NCI-H2029 (cell line): ENCODE measurements at places on chromosomes 4 and X.

GRCh38 chrX:111837197-111837596, 38.8 kb upstream of the TRPC5OS start:
- no peak for DNase-seq

DNA sequence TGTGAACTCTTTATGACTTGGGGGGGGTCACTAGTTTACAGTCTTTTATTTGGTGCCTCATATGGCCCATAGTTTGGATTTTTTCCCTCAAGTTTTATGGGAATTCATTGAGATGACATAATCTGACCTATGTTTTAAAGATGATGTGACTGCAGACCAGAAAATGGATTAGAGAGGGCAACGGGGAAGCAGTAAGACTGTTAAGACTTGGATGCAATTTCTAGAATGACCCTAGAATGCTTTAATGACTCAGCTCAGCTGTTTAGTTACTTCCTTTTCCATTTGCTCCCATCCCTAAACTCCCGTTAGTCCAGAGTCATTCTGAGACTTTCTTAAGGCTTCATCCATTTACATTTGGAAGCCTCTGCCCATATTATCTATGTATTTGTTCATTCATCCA, 59.9 kb upstream of the PDGFRA start:
- DNase-seq, result no peak

DNA sequence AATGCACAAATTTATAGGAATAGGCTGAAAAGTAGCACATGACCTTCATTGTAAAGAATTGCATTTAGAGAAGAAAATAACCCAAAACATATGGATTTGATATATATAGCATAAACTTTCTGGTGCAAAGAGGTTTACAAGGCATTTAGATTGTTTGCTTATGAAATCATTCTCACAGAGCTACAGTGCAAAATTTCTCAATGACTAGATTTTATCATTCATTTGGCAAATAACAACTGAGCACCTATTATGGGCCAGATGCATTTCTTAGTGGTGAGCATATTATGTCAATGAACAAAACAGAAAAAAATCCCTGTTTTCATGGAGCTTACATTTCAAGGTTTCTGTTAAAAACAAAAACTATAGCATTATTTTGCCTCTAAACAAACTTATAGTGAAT, 34.1 kb upstream of the TNIP3 start:
- DNase-seq, result no peak

DNA sequence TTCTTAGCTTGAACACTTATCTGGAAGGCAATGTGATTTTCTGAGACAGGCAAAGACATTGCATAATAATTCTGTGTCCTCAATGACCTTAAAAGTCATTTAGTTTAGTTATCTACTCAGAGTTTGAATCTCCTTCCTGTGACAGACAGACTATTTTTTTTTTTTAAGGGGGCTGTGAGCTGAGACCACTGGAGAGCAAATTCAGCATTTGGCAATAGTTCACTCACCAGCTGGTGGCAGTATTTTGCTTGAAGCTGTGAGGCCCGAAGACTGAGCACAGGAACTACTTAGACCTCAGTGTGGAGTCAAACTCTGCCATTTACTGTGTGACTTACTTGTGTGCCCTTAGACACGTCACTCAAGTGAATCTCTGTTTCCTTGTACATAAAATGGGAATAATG, 22.9 kb upstream of the CPE start:
- DNase-seq, result no peak

DNA sequence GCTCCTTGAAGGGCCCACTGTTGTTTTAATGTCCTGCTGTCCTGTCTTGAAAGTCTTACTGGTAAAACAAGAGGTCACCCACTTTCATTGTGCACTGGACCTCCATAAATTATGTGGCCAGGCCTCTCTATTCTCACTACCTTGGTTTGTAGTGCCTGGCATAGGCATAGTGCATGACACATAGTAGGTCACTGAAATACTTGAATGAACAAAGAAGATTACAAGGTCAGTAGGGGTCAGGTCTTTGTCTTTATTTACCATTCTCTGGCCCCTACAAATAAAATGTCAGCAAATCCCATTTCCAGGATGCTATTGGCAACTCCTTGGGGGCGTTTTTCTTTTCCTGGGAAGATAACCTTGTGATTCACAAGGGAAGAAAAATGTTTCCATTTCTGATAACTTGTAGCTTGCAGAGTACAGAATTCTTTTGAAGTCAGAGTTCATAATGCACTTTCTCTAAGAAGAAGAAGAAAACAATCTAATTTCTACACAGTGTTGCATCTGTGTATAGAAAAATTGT, 1.4 kb downstream of the PGM2 start:
- no peak for DNase-seq

DNA sequence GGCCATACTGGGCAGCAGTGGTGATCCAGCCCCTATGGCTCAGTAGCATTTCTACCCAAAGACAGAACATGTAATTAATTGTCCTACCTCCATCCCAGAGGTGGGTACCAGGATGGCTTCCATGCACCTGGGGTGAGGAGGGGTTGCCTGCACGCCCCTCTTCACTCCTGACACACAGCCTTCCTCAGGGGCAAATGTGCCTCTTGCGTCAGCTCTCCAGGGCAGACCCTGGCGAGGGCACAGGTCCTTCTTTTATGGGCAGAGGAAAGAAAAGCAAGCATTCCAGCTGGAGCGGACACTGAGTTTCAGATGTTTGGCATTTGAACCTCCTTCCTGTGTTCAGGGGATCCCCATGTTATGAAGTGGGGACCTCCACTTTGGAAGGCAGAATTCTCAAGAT, 95.6 kb downstream of the PHKA2 start:
- no peak for DNase-seq

GRCh38 chrX:39484159-39485068, 613.3 kb downstream of the BCOR start:
- DNase-seq, result no peak

DNA sequence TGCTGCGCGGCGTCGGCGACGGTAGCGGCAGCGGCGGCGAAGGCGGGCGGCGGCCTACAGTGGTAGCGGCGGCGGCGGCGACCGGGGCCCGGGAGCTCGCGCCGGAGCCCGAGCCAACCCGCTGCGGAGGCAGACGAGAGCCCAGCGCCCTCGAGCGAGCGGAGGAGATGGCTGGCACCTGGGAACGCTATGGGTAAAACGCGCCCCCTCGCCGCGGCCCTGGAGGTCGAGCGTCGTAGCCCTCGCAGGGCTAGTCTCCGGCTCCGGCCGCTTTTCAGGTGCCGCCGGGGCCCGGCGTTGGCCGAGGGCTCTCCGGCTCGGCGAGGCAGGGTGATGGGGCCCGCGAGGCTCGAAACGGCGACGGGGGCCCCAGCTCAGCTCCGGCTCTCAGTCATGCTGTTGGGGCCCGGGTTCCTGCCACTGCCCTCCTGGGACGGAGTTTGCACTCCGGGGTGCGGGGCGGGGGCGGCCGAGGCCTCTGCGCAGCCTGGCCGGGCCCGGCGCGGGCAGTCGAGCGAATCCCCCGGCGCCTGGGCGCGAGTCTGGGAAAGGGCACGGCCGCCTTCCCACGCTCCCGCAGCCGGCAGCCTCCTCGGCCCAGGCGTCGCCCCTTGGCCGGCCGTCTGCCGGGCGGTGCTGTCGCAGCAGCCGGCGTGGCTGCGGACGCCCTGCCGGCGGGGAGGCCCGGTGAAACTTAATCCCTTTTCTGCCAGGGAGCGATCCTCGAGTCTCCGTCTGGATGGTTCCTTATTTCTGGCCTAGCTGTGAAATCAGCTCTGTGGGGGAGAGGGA, 768 bp downstream of the MID2 start:
- DNase-seq, result no peak

DNA sequence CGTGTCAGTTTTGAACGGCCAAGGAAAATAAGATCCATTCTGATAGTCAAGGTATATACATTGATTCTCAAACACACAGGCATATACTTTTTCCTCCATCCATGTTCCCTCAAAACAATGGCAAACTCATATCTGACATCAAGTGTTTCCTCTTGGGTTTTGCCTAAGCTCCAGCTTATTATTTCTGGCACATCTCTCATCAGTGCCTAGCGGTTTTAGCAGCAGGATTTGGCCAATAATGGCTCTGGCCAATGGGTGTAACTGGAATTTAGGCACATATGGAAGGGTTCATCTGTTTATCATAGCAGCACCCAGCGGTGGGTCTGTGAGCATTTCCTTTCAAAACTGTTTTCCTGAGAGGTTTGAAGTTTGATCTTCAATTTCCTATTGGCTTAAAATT, 161.6 kb upstream of the TLL1 start:
- no peak for DNase-seq

GRCh38 chr4:112652216-112652615, 15.3 kb downstream of the LARP7 start:
- DNase-seq, result no peak

DNA sequence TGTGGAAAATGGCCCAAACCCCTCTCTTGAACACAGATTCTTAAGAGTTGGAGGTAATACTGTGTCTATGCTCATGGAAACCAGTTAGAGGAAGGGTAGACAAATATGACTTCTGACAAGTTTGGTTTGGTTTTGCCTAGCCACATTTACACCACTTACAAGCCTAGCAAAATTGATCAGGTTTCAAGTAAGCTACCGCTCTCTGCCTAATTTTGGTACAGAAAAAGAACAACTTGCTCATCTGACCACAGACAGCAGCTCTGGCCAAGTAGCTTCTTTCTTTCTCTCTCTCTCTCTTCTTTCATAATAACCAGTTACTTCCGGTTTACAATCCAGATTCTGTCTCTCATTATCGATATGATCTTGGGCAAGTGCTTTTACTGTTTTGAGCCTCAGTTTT, 260.0 kb downstream of the GLUD2 start:
- DNase-seq, result no peak
